Right lobe of liver (tissue), 6 donors: ENCODE measurements at places on chromosomes 5 and 9. TPM values are rescaled to one million over a fixed set of nuclear protein-coding genes. Genes with fewer than 3 reads are reported as not detected.

Gene NANS
- 25.0 TPM for total RNA-seq

Gene PCDHA7
- 0.12 TPM for total RNA-seq

Gene GCNT1
- total RNA-seq = 2.1 TPM

Gene LRRC19
- total RNA-seq = 0.81 TPM

Gene S1PR3
- 8.4 TPM for total RNA-seq

Gene GPX3
- total RNA-seq = 192 TPM

Gene ROR2
- total RNA-seq = not detected
